WTC11 (cell line): ENCODE measurements at places on chromosomes 6 and 20. TPM values are rescaled to one million over a fixed set of nuclear protein-coding genes. Genes with fewer than 3 reads are reported as not detected.

The ASIP gene
- not detected in 3 replicates for total RNA-seq

- DNase-seq = no peak
Observed at GRCh38 chr6:30319146-30319835, 7.4 kb upstream of the TRIM39 start.

DNA sequence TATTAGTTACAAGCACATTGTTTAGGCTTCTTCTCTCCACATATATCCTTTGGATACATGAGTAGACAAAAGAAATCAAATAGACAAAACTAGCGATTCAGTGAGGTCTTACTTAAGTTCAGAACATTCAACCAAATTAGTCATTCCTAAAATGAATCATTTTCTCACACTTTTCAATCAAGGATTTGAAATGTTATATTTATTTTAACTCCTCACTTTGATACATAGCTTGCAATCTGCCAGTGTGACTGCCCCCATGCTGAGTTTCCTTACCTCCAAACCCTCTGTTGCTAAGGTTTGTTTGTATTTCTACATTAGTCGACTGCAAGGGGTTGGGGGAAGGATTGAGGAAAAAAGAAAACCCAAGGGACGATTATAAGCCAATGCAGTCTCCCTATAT is 3.5 kb upstream of the MOXD1 start:
- DNase-seq = no peak

The VSTM2L gene
- total RNA-seq = 1.7 to 2.1 TPM (median 1.9 TPM) in 3 replicates

The MATN4 gene
- 1.9 to 2.5 TPM (median 2.2 TPM) in 3 replicates for total RNA-seq
